ENCODE measurements at places on chromosomes 11 and 22.

DNA sequence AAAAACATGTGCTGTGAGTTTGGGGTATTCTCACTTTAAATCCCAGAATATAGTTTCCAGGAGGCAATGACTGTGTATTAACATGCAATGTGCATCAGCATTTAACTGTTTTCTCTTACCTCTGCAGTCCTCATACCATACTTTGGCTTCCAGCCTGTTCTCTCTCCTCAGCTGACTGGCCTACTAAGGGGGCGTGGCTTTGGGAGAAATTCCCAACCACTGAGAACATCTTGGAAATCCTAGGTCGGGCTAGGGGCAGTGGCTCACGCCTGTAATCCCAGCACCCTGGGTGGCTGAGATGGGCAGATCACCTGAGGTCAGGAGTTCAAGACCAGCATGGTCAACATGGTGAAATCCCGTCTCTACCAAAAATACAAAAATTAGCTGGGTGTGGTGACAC is 13.5 kb upstream of the ZC3H12C start:
- no peak for DNase-seq

DNA sequence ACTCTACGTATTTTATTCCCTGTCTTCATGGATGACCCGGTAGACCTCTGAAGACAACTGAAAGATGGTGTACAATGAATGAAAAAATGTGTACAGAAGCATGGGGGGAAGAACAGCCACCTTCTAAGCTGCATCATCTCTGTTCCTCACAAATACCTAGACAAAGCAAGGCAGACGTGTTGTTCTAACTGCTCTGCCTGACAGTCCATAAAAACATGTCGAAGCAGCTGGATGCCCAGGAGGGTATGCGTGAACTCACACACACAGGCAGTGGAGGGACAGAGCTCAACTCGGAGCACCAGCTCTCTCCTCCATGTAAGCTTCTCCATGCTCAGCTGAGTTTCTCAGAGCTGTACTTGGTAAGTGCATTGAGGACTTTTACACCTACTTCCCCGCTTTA is 327.4 kb downstream of the CTTN start:
- no peak for DNase-seq

- DNase-seq, result no peak
Measured at GRCh38 chr11:115518983-115519628, 14.9 kb upstream of the CADM1 start.

- DNase-seq, result no peak
Measured at GRCh38 chr11:35111161-35112055, 27.6 kb upstream of the CD44 start.

DNA sequence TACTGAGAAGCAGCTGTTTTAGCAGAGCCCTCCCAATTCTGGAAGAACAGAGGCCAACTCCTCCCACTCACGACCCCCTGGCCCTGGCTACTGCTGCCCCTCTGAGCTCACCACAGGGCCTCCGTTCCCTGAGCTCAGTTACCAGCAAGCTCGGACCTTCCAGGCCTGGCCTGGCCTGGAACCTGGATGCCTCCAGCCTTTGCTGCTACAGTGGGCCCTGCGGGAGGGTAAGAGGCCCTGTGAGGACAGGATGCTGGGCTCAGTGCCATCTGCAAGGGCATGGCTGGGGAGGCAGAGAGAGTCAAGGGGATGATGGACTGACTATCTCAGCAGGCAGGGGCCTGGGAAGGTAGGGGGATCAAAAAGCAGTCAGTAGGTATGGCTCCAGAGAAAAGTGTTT is 209.9 kb upstream of the NCAM1 start:
- DNase-seq, result no peak

DNA sequence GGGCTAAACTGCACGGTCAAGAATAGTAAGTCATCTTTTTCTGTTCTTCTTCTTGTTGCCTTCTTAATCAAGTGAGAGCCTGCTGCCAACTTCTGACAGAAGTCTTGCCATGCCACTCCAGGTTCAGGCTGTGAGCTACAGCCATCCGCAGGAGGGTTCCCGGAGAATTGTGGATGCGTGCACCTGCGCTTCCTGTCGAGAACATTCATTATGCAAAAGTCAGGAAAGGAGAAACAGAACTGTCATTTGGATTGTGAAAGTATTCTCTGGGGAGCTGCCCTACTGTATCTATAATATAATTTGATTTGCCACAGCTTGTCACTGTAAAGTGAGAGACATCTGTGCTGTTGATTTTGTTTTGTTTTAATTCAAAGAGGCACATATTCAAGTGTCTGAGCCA is 12.3 kb downstream of the IL17RA start:
- DNase-seq, result no peak

DNA sequence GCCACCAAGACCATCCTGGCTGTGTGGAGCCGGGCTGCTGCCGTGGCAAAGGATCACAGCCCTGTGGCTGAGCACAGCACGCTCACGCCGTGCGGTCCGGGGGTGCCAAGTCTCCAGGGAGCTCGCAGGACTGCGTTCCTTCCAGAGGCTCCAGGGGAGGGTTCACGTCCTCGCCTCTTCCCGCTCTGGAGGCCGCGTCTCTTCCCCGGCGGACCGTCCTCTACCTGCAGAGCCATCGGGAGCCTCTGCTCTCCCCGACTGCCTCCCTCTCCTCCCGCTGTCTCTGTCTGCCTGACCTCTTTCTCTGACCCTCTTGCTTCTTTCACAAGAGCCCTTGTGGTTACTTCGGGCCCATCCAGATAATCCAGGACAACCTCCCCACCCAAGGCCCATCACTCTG is 11.4 kb upstream of the MUC5AC start:
- no peak for DNase-seq

DNA sequence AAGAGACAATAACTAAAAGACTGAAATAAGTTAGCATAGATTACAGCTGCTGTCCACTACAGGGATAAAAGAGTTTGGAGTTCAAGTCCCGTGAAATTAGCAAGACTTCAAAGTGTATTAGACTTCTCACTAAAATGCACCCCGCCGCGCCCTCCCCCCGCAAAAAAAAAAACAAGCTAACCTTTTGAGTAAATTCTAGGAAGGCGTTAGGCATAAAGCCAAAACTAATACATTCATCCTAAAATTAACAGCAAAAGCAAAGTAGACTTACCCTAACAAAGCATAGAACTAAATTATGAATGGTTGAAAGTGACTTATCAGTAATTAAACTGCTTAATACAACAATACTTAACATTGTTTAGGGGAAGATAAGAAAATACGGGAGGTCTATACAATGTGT is 581.0 kb upstream of the CHORDC1 start:
- DNase-seq, result no peak

DNA sequence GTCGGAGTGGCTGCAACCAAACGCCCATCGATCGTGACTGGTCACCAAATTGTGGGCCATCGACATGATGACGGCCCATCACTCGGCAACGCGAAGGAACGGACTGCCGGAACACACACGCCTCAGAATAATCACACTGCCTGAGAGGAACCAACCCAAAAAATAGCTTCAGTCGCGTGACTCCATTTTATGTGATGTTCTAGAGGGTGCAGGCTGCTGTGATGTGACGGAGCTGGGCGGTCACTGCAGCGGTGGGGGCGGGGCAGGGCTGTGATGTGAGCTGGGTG is 174.6 kb downstream of the CTTN start:
- no peak for DNase-seq

- no peak for DNase-seq
Measured at GRCh38 chr11:12552692-12553091, 121.5 kb upstream of the TEAD1 start.

GRCh38 chr22:17802411-17802810 is 28.1 kb upstream of the BID start:
- DNase-seq, result no peak

DNA sequence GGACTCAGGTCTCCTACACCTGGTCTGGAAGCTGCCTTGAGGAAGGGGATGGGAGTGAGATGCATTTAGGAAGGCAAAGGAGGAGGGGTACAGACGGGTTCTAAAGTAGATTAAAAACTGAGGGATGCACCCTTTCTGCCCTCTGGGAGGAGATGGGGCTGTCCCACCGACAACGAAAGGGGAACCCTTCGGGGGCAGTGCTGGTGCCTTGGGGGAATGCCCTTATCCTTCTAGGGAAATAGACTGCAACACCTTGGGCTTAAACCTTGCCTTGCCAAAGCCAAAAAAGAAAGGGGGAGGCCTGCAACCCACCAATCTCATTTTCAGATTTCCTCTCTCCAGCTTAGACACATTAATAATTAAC is 89.8 kb downstream of the PLEKHA7 start:
- DNase-seq, result no peak

DNA sequence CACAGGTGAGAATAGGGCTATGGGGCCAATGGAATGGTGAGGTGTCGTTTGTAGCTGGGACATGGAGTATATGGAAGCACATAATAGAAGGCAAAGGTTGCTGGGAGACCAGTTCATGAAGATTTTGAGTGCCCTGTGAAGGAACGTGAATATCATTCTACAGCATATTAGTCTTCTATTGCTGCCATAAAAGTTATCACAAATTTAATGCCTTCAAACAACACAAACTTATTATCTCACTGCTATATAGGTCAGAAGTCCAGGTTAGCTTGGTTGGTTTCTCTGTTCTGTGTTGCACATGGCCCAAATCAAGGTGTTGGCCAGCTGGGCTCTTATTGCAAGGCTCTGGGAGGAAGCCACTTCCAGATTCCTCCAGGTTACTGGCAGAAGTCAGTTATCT is 110.6 kb downstream of the SYN3 start:
- DNase-seq, result no peak

DNA sequence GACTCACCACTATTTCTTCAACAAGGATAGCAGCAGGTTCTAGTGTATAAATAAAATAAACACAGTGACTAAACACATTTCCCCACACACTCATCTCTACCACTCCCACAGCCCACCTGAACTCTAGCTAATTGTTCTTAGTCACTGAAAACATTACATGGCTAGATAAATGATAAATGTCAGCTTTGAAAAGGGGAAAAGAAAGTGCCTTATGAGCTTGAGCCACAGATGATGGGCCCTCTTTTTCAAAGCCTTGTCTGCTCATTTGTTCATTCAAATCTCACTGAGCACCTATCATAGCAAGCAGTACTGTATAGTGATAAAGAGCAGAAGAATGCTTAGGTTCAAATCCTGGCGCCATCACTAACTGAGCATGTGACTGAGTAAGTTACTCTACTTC is 58.3 kb downstream of the SIK3 start:
- no peak for DNase-seq

GRCh38 chr11:28838741-28839140 is 730.6 kb downstream of the METTL15 start:
- DNase-seq, result no peak

DNA sequence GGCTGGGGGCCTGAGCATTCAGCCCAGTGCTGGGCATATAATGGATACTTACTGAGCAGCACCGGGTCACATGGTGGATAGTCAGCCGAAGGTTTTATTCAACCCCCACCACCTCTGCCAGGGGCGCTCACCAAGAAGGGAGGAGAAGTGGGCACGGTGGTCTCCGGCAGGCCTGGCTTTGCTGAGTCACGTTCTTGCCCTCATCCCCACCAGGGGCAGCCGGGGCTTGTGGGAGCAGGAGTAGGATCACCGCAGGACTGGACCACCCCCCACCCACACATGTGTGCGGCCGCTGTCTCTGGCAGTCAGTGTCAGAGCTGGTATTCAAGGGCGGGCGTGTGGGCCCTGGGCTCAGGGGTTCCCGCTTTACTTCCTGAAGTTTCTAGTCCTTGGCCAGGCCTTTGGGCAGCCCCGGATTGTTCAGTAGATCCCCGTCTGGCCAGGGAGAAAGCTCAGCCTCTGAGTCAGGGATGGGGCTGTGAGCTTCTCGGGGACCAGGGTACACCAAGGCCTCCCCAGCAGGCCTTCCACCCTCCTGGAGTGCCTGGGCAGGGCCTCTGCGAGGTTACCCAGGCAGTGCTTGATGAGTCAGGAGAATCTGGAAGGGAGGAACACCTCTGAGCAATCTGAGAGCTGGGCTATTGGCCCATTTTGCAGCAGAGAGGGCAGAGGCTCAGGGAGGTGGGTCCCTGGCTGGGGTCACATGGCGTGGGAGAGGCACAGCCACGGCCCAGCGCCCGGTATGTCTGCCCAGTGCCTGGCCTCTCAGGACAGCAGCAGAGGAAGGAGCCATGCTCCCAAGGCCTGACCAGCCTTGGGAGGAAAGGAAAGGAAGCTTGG is 60.6 kb downstream of the RTL6 start:
- DNase-seq, result no peak

DNA sequence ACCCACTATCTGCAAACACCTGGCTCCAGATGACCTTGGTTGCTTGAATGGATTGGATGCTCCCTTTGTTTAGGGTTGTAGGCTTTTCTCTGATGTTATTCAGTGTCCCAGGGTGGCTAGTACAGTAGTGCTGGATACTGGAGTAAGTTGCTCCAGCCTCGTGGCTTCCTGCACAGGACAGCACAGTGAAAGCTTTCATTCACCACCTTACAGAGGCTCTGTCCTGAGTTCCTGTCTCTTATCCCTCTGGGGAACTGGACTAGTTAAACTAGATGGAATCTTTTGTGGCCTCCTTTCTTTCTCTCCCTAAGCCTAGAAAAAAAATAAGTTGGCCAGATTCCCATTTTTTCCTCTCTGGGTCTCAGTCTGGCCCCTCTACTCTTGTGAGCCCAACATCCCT is 42.6 kb downstream of the MRPL48 start:
- no peak for DNase-seq

DNA sequence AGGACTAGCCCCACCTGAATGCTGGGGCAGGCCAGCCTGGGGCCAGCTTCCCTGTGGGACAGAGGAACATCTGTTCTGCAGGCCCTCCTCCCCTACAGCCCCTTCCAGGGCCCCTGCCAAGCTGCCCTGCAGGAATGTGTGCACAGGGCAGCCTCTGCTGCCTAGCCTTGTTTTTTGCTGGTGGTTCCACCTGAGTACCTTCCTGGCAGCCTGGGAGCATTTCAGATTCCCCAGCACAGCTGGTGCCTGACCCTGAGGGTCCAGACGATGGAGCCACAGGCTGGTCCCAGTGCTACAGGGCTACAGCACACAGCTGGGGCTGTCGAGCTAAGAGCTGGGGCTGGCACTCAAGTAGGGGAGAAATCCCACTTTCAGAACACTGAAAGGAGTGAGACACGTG is 22.3 kb upstream of the GPR83 start:
- no peak for DNase-seq

DNA sequence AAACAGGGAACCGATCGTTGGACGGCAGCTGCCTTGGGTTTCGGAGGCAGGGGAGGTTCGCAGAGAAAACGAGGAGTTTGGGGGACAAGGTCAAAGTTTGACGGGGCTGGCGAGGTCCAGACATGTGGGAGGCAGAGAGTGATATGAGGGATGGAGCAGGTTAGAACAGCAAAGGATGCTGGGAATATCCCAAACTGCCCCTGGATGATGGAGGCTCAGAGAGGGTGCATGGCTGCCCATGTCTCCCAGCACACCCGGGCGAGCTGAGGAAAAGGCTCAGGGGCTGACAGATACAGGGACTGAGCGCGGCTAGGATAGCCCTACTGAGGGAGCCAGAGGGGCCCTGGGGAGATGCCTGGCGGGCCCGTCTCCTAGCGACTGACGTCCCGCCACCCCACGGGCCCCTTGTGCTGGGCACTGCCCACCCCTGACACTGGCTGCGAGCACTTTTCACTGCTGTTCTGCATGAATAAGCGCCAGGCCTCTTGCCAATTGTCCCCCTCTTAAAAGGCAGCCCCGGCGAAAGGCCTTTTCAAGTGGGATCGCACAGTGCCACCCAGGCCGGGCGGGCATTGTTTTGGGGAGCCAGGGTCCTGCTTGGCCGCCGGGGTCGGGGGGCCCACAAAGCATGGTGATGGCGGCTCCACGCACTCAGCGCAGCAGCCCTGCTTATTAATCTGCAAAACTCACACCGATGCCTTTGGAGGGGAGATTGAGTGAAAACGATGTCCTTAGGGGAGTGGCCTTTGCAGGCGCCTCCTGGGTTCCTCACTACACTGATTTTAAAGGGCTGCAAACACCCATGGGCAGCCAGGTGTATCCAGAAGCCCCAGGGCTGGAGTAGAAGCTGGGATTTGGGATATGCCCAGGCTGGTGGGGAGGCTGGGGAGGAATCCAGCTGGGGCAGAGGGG is 90.0 kb upstream of the LINC01488 start:
- no peak for DNase-seq

- DNase-seq, result no peak
Measured at GRCh38 chr11:112128483-112129121, 35.3 kb downstream of the IL18 start.

Data from stimulated activated CD8-positive, alpha-beta memory T cell treated with anti-CD3 and anti-CD28 coated beads, Interleukin-2, amount 100 ng/mL, for 48 hours (primary cell).